ENCODE measurements at places on chromosomes 16 and 17.

GRCh38 chr17:35808240-35808961 lies 883 bp upstream of the TAF15 start:
- peak; percentile 53 for DNase-seq

DNA sequence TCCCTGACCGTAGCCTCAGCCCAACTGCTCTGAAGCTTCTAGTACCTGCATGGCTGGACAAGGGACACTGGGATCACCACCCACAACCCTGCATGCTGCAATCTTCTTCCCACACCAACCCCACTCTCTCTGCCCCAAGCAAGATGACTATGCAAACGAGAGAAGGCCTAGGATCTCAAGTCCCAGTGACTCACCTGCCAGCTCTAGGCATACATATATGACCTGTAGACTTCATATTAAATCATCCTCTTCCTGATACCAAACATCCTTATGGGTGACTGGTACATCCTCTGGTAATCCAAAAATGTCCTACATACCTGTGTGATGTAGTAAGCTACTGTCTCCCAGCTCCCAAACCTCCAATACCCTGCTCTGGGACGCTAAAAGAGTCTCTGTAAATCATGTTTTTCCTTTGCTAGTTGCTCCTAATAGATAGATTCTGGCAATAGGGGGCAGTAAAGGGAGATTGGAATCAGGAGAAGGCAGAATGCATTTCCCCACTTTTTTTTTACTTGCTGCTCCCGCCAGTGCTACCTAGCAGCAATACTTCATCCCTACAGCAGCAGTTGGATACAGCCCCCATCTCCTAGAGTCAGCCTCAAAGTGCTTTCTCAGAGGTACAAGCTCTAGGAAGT lies 43.4 kb upstream of the SOX9 start:
- DNase-seq = no peak

DNA sequence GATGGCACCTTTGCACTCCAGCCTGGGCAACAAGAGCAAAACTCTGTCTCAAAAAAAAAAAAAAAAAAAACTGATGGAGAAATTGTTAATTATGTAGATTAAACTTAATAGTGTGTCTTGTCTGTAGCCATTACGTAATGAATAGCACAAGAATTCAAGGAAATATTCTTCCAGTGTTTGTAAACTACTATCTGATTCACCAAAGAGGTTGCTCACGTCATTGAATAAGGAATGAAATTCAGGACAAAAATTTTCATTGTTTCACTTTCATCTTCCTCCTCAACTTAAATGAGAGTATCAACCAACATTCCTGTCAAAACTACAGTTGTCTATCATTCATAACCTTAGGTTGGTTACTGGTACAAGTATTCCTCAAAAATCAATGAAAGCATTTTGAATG lies 30.7 kb upstream of the MYO18A start:
- no peak for DNase-seq

GRCh38 chr17:81429821-81430551 lies 34.7 kb downstream of the BAHCC1 start:
- DNase-seq = peak; percentile 48

GRCh38 chr17:19909139-19909538 lies 41.4 kb upstream of the ULK2 start:
- no peak for DNase-seq

DNA sequence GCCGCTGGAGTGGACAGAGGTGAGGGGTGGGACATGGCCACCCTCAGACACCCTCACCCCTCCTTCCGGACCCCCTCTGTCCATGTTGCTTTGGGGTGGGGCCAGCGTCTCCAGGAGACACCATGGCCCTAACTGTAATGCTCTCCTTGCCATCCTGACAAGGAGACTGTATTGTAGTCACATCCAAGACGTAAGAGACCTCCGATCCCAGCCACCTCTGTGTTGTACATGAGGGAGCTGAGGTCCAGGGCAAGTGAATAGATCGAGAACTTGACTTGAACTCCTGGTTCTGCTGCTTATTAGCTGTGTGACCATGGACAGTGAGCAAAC lies 30.2 kb downstream of the POLR3E start:
- DNase-seq = no peak

DNA sequence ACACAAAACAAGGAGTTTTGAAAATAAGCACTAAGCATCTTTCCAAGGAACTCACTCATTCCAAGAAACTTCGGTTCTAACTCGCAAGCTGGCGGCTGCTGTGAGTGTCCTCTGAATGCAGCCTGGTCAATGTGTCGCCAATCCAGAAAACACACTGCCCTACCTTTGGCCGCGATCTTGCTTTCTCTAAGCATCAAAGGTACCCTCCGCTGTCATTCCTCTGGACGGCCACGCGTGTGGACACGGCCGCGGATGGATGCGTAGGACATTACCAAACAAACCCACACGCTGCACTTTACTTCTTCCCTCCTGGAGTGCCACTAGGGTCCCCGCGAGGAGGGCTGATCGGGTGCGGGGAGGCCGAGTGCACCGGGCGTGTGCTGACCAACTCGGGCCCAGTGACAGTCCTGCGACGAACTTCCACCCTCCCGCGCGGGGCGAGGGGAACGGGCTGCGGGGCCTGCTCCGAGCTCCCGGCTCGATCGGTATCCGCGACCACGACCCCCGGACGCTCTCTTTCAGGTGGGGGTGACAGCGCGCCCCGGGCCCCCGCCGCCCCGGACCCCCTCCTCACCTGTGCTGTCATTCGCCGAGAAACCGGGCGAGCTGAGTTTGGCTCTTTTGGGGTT lies 1.1 kb downstream of the CREBBP start:
- DNase-seq = no peak

- DNase-seq = no peak
Observed at GRCh38 chr17:81851423-81851822, 8.9 kb downstream of the P4HB start.

DNA sequence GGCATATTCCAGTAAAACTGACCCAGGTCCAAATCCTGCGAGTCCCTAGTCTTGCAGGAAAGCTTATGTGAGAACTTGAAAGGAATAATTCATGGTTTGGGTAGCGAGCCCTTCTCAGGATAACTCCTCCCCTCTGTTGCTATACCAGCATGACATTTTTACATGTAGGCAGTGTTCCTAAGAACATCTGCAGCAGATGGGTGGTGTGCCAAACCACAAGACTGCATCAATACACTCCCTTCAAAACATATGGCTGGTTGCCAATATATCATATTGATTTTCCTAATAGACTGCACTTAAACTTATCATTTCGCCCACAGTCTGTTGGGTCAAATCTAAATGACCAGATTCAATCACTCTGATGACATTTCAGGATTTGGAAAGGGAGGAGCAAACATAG lies 19.9 kb downstream of the PSME3IP1 start:
- peak; percentile 41 for DNase-seq

DNA sequence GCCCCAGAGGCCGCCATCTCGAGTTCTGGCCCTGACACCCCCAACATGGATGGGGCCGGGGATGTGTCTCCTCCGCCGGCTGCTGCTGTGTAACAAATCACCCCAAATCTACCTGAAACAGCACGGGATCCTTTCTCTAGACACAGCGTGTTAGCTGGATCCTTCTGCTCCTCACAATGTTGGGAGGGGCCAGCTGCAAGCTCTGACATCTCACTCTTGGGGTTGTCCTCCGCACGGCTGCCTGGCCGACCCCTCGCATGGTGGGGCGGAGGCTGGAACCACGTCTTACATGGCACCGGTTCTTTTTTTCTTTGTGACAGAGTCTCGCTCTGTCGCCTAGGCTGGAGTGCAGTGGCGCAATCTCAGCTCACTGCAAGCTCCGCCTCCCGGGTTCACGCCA lies 11.6 kb upstream of the DEF8 start:
- DNase-seq = no peak
